ENCODE measurements at places on chromosomes 3 and 15.

- no peak for DNase-seq
Observed at GRCh38 chr15:76799760-76800159, 105.4 kb downstream of the SCAPER start.

GRCh38 chr3:99286266-99286845, 352.0 kb upstream of the COL8A1 start:
- no peak for DNase-seq

GRCh38 chr3:127457546-127458145, 132.9 kb downstream of the TPRA1 start:
- DNase-seq = no peak

DNA sequence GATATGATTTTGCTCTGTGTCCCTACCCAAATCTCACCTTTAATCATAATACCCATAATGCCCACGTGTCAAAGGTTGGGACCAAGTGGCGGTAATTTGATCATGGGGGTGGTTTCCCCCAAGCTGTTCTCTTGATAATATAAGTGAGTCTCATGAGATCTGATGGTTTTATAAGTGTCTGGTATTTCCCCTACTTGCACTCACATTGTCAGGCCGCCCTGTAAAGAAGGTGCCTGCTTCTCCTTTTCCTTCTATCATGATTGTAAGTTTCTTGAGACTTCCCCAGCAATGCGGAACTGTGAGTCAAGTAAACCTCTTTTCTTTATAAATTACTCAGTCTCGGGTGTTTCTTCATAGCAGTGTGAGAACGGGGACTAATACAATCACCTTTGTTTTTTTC, 279.8 kb downstream of the ARPP21 start:
- DNase-seq = no peak

GRCh38 chr3:38154033-38154494, 11.3 kb upstream of the OXSR1 start:
- no peak for DNase-seq

- DNase-seq = no peak
Observed at GRCh38 chr3:128590948-128591347, 59.7 kb downstream of the RPN1 start.

- no peak for DNase-seq
Observed at GRCh38 chr3:11250902-11251806, 21.0 kb upstream of the ATG7 start.

DNA sequence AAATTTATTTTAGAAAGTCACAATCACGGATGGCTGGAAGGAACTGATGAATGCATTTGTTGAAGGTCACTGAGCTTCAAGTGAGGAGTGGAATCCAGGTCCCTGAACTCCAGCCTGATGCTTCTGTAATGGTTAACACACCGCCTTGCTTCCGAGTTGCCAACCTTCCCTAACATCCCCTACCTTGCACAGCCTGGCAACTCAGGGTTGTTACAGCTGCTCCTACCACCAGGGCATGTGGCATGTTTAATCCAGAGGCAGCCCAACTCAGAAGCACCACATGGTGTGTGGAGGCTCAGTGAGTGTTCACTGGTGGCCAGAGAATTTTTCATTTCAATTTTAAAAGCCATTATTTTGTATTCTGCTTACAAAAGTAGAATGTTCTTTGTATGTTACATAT, 4.9 kb downstream of the TM2D3 start:
- DNase-seq = no peak

GRCh38 chr3:147903026-147903425, 493.9 kb downstream of the ZIC1 start:
- no peak for DNase-seq

GRCh38 chr3:111737706-111738086, 121.4 kb upstream of the PHLDB2 start:
- no peak for DNase-seq

DNA sequence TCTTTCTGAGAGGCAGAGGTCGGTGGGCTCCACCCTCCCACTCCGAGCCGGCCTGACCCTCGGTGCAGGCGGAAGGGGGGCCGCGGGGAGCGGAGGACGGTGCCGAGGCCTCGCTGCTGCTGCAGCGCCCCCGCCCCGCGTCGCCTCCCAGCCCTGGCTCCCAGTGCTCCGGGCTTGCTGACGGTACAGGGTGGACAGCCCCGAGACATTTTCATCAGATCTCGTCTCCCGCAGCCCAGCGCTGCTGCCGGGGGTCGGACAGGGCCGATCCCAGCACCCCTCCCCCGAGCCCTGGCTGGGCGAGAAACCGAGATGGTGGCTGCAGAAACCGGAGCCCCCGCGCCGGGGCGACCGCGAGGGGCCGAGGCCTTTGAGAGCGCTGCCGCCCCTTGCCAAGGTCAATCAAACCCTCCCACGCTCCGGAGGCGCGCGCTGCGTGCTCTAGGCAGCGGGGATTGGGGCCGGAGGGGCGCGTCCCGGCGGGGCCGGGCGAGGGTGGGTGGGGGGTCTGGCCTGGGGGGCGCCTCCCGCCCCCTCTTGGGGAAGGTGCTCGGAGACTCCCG, 42.5 kb downstream of the EPHB3 start:
- DNase-seq = no peak

DNA sequence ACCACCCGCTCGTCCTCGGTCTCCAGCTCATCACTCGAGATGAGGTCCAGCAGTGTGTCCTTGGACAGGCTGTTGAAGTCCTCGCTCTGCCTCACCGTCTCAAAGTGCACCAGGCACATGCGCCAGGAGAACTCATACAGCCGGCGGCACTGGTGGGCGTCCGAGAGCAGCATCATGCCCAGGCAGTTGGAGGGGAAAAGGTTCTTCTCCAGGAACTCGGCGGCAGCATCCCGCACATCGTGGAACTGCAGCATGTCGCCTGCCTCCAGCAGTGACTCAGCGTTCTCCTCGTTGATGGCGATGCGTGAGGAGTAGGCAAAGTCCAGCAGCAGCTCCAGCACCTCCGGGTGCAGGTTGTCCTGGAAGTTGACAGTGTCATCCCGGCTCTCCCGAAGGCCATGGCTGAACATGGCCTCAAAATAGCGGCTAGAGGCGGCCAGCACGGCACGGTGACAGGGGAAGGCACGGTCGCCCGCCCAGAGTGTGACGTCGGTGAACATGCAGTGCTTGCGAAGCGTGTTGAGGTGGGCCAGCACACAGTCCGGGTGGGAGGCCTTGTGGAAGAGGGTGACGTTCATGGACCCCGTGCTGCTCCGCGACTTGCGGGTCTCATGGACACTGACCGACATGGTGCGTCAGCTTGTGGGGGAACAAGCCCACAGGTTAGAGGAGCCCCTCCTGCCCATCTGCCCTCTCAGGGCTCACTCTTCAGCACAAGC, 25.4 kb downstream of the KLHL25 start:
- no peak for DNase-seq

All from NCI-H1694 treated with DMSO at 0.1 percent for 48 hours (cell line).